Neural crest cell (in vitro differentiated cells): ENCODE measurements at places on chromosomes 1 and 21. TPM values are rescaled to one million over a fixed set of nuclear protein-coding genes. Genes with fewer than 3 reads are reported as not detected.

DNA sequence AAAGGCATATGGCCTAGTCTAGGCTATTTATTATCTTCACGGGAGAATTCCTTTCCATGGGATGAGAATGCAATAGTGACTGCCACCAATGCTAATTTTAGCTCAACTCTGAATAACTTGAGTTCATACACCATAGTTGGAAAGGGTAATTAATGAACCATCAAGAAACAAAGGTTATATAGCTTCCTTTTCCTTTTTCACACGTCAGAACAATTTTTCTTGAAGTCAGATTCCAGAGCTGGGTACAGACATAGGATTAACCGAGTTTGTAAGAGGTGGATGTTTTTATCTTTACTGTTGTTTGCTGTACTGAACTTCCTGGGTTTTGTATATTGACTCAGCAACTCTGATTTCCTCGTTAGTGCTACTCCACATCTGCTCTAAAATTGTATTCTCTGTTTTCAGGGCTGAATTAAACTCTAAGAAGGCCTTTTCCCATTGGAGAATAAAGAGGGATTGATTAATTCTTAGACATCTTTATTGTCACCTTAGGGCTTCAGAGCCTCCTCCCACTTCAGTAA, 262.0 kb downstream of the NUF2 start:
- H3K36me3 ChIP-seq, result no peaks in the 10 kb centered on the region
- no peak overlapping the region for H3K27ac ChIP-seq
- no peaks in the 10 kb centered on the region for H3K4me1 ChIP-seq
- DNase-seq, result no peak
- no peak overlapping the region for H3K4me3 ChIP-seq

GRCh38 chr1:82323144-82323841, 522.6 kb downstream of the ADGRL2 start:
- no peaks in the 10 kb centered on the region for H3K27me3 ChIP-seq
- DNase-seq, result no peak
- no peak overlapping the region for H3K4me3 ChIP-seq
- H3K27ac ChIP-seq, result no peak overlapping the region

- H3K4me3 ChIP-seq, result no peak overlapping the region
- peaks cover 4% of the 10 kb centered on the region for H3K27me3 ChIP-seq
- DNase-seq, result no peak
- no peaks in the 10 kb centered on the region for H3K4me1 ChIP-seq
Observed at GRCh38 chr1:9618909-9619679, 30.4 kb downstream of the TMEM201 start.

DNA sequence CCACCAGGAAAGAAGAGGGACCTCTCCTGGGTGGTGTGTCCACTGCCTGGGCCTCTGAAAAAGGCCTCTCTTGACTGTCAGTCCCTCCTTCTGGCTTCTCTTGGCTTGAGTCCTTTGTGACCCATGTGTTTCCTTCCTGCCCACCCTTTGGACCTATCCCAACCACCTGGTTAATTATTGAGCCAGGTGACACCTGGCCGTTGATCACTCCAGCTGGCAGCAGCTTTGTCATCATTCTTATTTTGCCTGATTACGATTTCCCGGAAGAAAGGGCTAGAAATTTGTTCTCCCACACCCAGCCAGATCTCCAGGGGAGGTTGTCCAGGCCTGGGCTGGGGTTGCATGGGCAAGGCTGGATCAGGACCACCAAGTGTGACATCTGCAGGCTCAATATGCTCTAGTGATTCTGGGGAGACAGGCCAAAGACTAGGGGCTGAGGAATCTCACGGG, 24.8 kb downstream of the CSF1 start:
- no peak for DNase-seq
- H3K4me1 ChIP-seq, result peaks cover 10% of the 10 kb centered on the region
- no peak overlapping the region for H3K4me3 ChIP-seq
- no peaks in the 10 kb centered on the region for H3K27me3 ChIP-seq
- peaks cover 7% of the 10 kb centered on the region for H3K36me3 ChIP-seq

DNA sequence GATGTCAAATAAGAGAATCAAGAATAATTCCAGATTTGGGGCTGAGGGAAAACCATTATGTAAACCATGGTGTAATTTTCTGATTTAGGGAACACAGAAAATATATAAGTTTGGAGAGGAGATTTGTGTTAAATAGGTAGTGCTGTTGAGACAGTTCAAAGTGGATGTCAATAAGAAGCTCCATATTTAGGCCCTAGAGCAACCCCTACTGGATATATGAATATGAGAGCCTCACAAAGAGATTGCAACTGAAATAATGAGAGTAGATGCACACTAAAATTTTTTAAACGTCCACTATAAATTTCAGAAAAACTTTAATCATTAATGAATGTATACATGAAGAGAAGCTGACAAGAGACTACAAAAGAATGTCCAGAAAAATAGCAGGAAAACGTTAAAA, 1447.8 kb upstream of the PRMT6 start:
- no peaks in the 10 kb centered on the region for H3K4me1 ChIP-seq
- no peak overlapping the region for H3K4me3 ChIP-seq
- H3K27me3 ChIP-seq, result no peaks in the 10 kb centered on the region

The ELAPOR1 gene
- total RNA-seq, result 0.64 and 0.70 TPM in 2 replicates

The ERG gene
- 0.19 and 0.61 TPM in 2 replicates for total RNA-seq

- H3K36me3 ChIP-seq, result no peaks in the 10 kb centered on the region
- no peak overlapping the region for H3K27ac ChIP-seq
- H3K4me3 ChIP-seq, result peak overlapping the region; percentile 61
- H3K27me3 ChIP-seq, result peaks cover 62% of the 10 kb centered on the region
- peaks cover 42% of the 10 kb centered on the region for H3K4me1 ChIP-seq
Observed at GRCh38 chr1:156638189-156638985, 3.5 kb upstream of the BCAN start.

The LELP1 gene
- total RNA-seq, result not detected in 2 replicates

The FAF1 gene
- total RNA-seq, result 73.0 and 76.2 TPM in 2 replicates

The RGS13 gene
- not detected in 2 replicates for total RNA-seq

GRCh38 chr1:44401256-44402228, 3.5 kb upstream of the RNF220 start:
- peaks cover 70% of the 10 kb centered on the region for H3K27me3 ChIP-seq
- no peak for DNase-seq
- no peaks in the 10 kb centered on the region for H3K36me3 ChIP-seq
- no peak overlapping the region for H3K4me3 ChIP-seq
- H3K4me1 ChIP-seq, result peaks cover 10% of the 10 kb centered on the region
- no peak overlapping the region for H3K27ac ChIP-seq

The AMPD1 gene
- not detected in 2 replicates for total RNA-seq

DNA sequence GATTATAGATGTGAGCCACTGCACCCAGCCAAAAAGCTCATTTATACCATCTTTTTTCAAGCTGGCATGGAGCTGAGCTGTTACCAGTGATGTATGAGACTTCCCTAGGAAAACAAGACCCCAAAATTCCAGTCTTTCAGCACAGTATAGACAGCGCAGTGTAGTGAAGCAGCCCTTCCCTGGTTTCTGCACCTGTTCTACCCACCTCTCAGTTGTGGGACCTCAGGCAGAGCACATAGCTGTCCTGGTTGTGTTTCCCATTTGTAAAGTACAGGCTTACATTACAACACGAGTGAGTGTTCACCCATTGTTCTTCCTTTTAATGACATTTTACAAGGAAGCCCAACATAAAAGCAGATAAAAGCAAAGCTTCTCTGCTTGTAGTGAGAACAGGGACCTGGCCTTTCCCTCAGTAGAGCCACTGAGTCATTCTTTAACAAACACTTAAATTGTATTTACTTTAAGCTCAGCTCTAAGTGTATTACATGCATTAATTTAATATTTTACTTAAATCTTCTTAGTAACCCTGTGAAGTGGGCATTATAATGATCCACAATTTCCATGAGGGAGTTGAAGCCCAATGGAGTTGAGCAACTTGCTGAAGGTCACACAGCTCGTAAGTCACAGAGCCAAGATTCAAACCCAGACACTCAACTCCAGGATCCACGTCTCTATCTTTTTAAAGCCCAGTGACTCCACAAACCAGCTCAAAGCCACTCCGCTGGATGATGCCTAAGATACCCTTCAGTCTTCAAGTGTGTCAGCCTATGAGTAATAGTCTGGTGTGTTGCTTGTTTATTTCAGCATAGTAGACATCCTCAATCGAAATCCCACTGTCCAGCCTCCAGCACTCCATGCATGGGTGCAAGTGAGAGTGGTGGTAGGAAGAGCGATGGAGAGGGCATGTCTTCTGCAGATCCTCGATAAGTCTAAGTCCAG, 40.5 kb upstream of the CAPZB start:
- H3K27ac ChIP-seq, result no peak overlapping the region
- no peak overlapping the region for H3K4me3 ChIP-seq
- no peak for DNase-seq
- peaks cover 3% of the 10 kb centered on the region for H3K36me3 ChIP-seq

DNA sequence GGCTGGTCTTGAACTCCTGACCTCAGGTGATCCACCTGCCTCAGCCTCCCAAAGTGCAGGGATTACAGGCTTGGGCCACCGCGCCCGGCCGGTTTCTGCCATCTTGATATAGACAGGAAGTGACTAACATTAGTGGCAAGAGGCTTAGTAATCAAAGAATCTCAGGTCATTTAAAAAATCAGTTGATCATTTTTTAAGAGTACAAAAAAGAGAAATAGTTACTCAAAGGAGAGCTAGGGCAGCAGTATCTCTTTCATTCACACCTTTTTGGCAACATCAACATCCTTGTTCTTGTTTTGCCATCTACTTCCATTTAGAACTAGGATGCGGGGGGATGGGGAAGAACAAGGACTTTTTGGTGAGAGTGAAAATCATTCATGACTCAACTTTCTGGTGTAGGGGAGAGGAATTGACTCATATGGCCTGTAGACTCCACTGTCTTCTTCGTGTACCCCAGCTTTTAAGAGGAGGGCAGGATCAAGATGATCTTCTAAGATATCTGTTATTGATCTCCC, 8.8 kb downstream of the FCRLB start:
- DNase-seq, result no peak
- peaks cover 71% of the 10 kb centered on the region for H3K27me3 ChIP-seq
- peaks cover 8% of the 10 kb centered on the region for H3K4me1 ChIP-seq
- H3K36me3 ChIP-seq, result no peaks in the 10 kb centered on the region

DNA sequence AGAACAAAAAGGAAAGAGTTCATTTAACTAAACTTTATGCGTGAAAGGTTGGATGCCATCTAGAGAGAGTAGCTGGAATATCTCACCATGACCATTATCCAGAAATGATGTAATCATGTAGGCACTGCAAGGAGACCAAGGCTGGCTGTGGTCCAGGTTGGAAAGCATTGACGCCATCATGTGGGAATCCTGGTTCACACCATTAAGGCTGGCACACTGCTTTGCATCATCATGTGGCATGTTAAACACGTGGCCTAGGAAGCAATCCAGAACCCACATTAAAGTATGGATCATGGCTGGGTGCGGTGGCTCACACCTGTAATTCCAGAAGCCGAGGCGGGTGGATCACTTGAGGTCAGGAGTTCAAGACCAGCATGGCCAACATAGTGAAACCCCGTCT, 4.3 kb downstream of the ADAMTS1 start:
- H3K27ac ChIP-seq, result no peak overlapping the region
- peak overlapping the region; percentile 75 for H3K4me3 ChIP-seq
- H3K36me3 ChIP-seq, result peaks cover 28% of the 10 kb centered on the region
- H3K4me1 ChIP-seq, result peaks cover 49% of the 10 kb centered on the region
- no peak for DNase-seq
- peaks cover 3% of the 10 kb centered on the region for H3K27me3 ChIP-seq

- no peak overlapping the region for H3K4me3 ChIP-seq
- no peak for DNase-seq
- peaks cover 4% of the 10 kb centered on the region for H3K4me1 ChIP-seq
Observed at GRCh38 chr1:15295696-15296095, 48.7 kb downstream of the FHAD1 start.

- H3K27ac ChIP-seq, result peak overlapping the region; percentile 83
- peak overlapping the region; percentile 12 for H3K4me3 ChIP-seq
- H3K36me3 ChIP-seq, result no peaks in the 10 kb centered on the region
Observed at GRCh38 chr1:11341901-11342552, 69.0 kb downstream of the UBIAD1 start.

GRCh38 chr1:62654744-62655143, 33.4 kb downstream of the DOCK7 start:
- H3K36me3 ChIP-seq, result peaks cover 30% of the 10 kb centered on the region
- H3K27me3 ChIP-seq, result no peaks in the 10 kb centered on the region
- DNase-seq, result no peak
- no peak overlapping the region for H3K27ac ChIP-seq
- peaks cover 13% of the 10 kb centered on the region for H3K4me1 ChIP-seq

The ALPL gene
- total RNA-seq, result 16.7 TPM in 2 replicates

The PRAMEF1 gene
- not detected in 2 replicates for total RNA-seq

The BGLAP gene
- 2.5 and 3.0 TPM in 2 replicates for total RNA-seq

- DNase-seq, result no peak
- peaks cover 50% of the 10 kb centered on the region for H3K4me1 ChIP-seq
- H3K27ac ChIP-seq, result peak overlapping the region; percentile 90
- peaks cover 11% of the 10 kb centered on the region for H3K27me3 ChIP-seq
- peak overlapping the region; percentile 99 for H3K4me3 ChIP-seq
Observed at GRCh38 chr1:183634429-183635065, 1.0 kb downstream of the ARPC5 start.

GRCh38 chr1:230215529-230215928, 148.5 kb downstream of the GALNT2 start:
- no peaks in the 10 kb centered on the region for H3K27me3 ChIP-seq
- H3K4me3 ChIP-seq, result no peak overlapping the region
- H3K27ac ChIP-seq, result no peak overlapping the region
- no peak for DNase-seq
- no peaks in the 10 kb centered on the region for H3K36me3 ChIP-seq

- DNase-seq, result no peak
- no peak overlapping the region for H3K4me3 ChIP-seq
- no peaks in the 10 kb centered on the region for H3K27me3 ChIP-seq
- peak overlapping the region; percentile 12 for H3K27ac ChIP-seq
Observed at GRCh38 chr1:201705389-201705788, 123.6 kb upstream of the IPO9 start.

GRCh38 chr1:4773226-4773625, 118.8 kb downstream of the AJAP1 start:
- no peak overlapping the region for H3K4me3 ChIP-seq
- DNase-seq, result no peak
- H3K27ac ChIP-seq, result no peak overlapping the region
- peaks cover 4% of the 10 kb centered on the region for H3K4me1 ChIP-seq

DNA sequence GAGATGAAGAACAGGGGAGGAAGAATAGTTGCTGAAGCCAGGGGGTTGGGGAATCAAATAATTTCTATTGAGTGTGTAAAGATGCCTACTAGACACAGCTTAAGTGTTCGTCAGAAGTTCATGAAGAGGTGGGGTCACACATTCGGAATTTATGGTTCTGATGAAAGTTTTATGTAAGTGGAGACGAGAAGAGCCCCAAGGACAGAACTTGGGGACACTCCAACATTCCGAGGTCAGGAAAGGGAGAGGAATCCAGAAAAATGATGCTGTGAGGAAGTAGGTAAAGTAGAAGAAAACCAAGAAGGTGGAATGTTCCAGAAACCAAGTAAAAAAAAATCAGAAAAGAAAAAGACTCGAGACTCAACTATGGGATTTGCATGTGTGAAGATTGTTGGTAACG, 272.5 kb downstream of the SIPA1L2 start:
- H3K4me3 ChIP-seq, result no peak overlapping the region
- H3K27me3 ChIP-seq, result no peaks in the 10 kb centered on the region
- no peaks in the 10 kb centered on the region for H3K4me1 ChIP-seq
- DNase-seq, result no peak
- no peak overlapping the region for H3K27ac ChIP-seq
- H3K36me3 ChIP-seq, result no peaks in the 10 kb centered on the region

The CD5L gene
- total RNA-seq, result not detected in 2 replicates

- DNase-seq, result no peak
- no peak overlapping the region for H3K4me3 ChIP-seq
- no peaks in the 10 kb centered on the region for H3K36me3 ChIP-seq
Observed at GRCh38 chr1:237012361-237012760, 8.1 kb upstream of the MT1HL1 start.

GRCh38 chr1:171247501-171247900, 793 bp upstream of the FMO1 start:
- DNase-seq, result no peak
- H3K4me3 ChIP-seq, result no peak overlapping the region
- H3K36me3 ChIP-seq, result no peaks in the 10 kb centered on the region
- no peak overlapping the region for H3K27ac ChIP-seq
